ENCODE measurements at places on chromosomes 16 and 17. TPM values are rescaled to one million over a fixed set of nuclear protein-coding genes. Genes with fewer than 3 reads are reported as not detected.

GRCh38 chr17:72706396-72706981, 386.0 kb downstream of the SLC39A11 start:
- DNase-seq, result no peak

- no peak for DNase-seq
These were observed 5.6 kb downstream of the NOG start for GRCh38 chr17:56599088-56599487.

- DNase-seq, result no peak
These were observed 182.9 kb downstream of the RBFOX1 start for GRCh38 chr16:7515543-7515942.

YBX2 gene
- total RNA-seq, result not detected

- no peak for DNase-seq
These were observed 287 bp upstream of the INTS2 start for GRCh38 chr17:61928101-61928436.

GRCh38 chr16:75267631-75268264, 16.3 kb upstream of the BCAR1 start:
- peak; percentile 89 for DNase-seq

DNA sequence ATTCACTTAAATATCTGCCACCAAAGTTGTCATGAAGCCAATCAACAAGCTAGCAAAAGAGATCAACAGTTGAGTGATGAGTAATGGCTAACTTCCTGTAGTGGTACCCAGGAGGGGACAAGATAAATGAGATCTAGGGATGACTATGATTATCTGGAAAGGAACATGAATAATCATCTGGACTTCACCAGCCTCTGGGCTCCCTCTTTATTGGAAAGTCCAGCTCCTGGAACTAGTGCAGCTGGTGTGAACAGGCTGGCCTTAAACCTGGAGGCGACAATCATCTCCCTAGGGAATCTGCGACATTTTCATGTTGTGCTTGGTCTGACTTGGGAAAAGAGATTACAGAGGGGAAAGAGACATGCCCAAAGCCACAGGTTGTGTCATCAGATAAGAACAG, 518.6 kb downstream of the GRIN2A start:
- DNase-seq, result no peak

FLII gene
- 288 TPM for total RNA-seq

IGSF6 gene
- not detected for total RNA-seq

GRCh38 chr17:76459674-76460073, 6.7 kb upstream of the UBE2O start:
- DNase-seq, result no peak

GRCh38 chr17:30831257-30831656, 509 bp upstream of the ATAD5 start:
- DNase-seq, result peak; percentile 28

KCNH6 gene
- total RNA-seq, result not detected

KRTAP2-3 gene
- not detected for total RNA-seq

DNA sequence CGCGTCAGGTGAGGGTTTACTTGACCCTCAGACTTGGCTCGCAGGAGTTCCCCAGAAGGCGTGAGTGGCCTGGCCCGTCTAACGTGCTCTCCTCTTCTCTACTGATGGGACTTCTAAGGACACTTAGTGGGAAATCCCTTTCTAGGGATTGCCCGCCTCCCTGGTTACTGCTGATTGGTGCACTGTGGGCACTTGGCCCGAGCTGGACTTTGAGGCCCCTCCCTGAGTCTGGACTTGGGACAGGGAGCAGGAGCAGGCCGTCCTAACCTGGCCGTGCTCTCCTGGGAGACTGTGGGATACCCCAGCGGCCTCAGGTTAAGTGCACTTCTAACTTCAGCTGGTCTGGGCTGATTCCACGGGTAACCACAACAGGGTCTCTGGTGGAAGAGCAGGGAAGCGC, 14.7 kb downstream of the IFT140 start:
- no peak for DNase-seq

DNA sequence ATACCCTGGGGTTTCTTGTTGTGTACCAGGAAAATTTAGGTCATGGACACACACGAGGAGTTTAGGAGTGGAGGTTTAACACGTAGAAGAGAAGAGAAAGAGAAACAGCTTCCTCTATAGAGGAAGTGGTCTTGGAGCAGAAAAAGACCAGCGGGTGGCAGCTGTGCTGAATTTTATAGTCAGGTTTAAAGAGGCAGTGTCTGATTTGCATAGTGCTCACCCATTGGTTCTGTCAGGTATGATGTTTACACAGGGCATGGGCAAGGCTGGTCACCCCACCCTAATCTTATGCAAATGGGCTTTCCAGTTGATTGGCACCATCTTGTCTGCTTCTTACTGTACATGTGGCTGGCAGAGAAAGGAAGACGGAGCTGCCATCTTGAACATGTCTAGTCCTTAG, 309.0 kb downstream of the CDH13 start:
- peak; percentile 24 for DNase-seq

MMP15 gene
- total RNA-seq, result 3.5 TPM

TAC4 gene
- not detected for total RNA-seq

DNA sequence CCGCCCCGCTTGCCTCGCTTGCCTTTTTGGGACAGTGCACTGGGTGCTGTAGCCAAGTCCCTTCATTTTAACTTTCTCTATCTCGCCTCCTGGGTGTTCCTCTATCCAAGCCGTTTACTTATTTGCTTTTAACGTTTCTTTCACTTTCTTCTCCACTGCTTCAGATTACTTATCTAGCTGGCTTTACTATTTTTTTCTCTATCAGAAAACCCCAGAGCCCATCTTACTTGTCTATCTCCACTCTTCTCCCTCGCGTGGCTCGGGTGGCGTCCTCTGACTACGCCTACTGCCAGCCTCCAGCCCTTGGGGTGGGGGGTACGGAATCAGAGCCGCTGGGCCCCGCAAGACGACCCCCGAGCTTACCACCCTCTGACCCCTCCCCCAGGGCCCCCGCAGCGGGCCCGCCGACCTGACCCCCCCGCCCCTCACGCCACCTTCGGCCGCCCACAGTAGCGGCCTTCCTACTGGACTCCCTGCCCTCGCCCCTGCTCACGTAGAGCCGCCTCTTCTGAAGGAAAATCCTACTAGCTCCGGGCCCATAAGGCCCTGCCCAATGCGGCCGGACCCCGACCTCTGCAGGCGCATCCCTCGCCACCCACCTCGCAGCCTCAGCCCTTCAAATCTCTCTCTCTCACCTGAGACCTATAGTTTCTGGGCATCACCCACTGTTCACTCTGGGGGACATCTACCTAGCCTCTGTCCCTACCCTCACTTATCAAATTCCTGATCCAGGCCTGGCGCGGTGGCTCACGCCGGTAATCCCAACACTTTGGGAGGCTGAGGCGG, 1.0 kb upstream of the SLC12A4 start:
- no peak for DNase-seq

- no peak for DNase-seq
These were observed 1.2 kb upstream of the HBA1 start for GRCh38 chr16:175011-175949.

DNA sequence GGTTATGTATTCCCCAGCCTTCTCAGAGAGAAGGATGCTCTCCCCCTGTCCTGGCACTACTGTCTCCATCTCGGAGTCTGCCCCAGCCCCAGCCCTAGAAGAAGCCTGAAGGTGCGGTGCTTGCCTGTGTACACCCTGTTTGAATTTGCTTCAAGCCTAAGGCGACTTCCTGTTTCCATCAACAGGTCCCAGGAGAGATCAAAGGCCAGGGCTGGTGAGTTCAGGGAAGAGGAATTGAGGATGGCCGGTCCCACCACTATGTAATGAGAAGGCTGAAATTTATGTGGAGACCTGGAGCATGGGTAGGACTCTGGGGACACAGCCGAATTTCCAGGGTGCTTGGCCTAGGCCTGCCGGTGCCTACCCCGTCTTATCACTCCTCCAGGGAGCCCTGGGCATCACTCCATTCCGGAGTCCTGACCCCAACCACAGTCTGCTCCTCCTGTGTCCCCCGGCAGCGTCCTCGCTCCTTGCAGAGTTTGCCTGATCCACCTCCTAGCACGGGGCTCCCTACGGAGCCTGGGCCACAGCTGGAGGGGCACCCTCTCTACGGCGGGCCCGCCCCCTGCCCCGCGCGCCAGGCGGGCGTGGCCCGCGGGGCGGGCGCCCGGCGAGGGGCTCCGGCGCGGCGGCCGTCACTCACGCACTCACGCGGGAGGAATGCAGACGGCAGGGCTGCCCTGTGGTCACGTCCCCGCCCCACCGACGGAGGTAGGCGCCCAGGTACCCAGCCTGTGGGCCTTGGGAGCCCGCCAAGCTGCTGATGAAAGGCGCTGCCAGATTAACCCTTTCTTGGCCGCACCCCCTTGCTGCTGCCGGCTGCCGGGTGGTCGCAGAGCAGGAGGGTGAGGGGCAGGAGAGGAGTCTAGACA, 53.8 kb upstream of the TAC4 start:
- no peak for DNase-seq
